ENCODE measurements at places on chromosomes 7 and 10.

DNA sequence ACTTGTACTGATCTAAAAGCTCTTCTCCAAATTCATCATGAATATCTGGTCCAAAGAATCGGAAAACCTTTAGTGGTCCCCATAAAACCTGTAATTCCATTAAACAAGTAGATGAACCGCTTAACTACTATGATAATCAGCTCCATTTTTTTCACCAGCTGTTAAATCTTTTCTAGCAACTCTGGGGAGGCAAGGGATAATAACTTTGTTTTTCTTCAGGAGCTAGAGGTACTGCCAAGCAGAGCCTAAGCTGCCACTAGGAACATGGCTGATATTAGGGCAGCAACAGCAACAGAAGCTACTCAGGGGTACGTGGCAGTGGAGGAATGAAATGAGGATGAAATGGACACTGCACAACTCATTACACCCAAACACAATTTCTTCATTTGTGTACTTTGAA lies 138.0 kb downstream of the SRPK2 start:
- no peak for DNase-seq

- no peak for DNase-seq
Observed at GRCh38 chr7:157077986-157078644, 60.6 kb upstream of the UBE3C start.

DNA sequence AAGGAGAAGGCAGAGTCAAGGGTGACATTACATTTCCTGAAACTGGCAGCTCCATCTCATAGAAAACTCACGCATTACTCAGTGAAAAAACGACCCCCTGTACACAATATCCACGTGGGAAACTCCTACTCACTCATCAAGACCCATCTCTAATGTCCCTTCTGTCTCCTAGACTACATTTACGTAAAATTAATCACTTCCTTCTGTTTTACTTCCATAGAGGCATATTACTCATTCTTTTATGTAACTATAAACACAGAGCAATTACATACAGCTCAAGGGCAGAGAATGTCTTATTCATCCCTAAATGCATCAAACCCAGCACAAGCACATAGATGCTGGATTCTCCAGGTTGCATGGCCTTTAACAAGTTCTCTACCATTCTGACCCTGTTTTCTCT lies 281.8 kb downstream of the KCNMA1 start:
- DNase-seq: no peak

DNA sequence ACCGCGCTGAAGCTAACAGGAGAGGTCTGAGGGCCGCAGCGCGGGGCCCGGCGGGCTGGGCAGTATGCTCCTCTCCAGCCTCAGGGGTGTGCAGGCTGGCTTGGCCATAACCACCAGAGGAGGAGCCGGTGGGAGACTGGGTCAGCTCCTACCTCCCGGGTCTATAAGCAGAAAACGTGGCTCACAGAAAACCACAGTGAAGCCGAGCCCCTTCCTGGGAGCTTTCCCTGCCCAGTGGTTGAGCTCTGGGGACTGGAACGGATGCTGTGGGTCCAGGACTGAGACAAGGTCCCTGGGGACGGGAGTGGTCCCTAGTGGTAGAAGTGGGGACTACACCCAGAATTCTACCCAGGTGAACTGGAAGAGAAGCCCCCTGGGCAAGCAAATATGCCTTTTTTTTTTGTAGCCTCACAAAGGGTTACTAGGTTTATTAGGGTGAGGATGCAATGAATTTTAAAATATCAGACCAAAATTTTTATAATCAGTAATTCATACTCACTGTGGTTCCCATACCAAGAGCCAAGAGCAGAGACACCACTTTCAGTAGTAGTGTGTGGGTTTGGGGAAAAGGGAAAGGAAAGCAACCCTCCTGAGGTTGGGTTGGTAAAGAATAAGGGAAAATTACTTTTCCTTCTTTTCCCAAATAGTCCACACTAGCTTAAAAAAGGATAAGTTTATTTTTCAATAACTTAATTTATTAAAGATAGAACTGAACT lies 67.9 kb upstream of the PRKCQ start:
- no peak for DNase-seq

- DNase-seq: no peak
Observed at GRCh38 chr7:80216996-80217842, 82.6 kb downstream of the GNAI1 start.

DNA sequence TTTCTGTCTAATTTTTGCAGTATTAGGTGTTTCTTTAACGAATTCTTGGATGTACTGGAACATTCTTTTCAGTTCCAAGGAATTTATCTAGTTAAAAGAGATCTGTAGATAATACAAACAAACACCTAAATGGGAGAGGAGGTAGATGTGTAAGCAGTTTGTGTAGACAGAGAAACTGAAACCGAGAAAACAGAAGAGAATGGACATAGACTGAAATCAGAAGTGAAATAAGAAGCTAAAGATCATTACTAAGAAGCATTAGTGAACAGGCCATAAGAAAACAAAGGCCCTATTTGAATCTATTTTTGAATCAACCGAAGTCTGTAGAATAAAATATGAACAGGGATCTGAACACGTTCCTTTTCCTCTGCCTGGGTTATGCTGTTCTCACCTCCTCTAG lies 26.5 kb upstream of the TMEM229A start:
- no peak for DNase-seq

DNA sequence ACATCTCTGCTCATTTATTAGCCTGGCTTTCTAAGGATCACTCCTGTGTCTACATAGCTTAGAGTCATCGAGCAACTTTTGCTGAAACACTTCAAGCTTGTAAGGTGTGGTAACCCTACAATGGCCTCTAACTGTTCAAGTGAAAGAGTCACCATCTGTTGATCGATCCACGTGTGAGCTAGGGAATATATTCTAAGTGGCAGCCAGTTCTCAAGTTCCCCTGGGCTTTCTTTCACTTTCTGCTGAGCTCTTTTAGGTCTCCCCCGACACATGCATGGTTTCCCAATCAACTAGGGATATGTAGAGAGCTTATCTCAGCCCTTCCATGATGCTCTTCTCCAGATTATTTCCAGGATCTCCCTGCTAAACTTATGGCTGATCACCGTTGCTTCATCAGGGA lies 15.5 kb downstream of the AOAH start:
- no peak for DNase-seq

GRCh38 chr10:71277914-71278665 lies 41.0 kb upstream of the SLC29A3 start:
- DNase-seq: no peak
